ENCODE measurements at places on chromosomes 11 and 22.

GRCh38 chr11:86152006-86152862, 83.3 kb upstream of the PICALM start:
- no peak for ATAC-seq

GRCh38 chr22:24117942-24118341, 63.3 kb upstream of the SUSD2 start:
- no peak for ATAC-seq

- ATAC-seq, result no peak
Observed at GRCh38 chr11:2549491-2549875, 104.7 kb downstream of the KCNQ1 start.

DNA sequence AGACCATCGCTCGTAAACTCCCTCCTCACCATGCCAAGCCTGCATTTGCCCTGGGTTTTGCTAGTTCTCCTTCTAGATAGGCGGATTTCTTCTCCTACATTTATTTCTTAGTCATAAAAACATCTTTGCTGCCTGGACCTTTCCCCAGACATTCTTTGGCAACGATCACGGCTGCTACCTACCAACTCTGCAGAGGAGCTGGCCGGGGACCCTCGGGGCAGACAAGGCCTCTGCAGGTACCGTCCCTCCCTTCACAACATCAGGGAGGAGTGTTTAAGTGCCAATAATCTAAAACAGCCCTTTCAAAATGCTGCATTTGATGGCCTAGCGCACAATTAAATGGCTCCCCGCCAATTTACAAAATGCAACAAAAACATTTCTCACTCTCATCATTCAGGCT, 34.4 kb downstream of the BRD1 start:
- no peak for ATAC-seq

DNA sequence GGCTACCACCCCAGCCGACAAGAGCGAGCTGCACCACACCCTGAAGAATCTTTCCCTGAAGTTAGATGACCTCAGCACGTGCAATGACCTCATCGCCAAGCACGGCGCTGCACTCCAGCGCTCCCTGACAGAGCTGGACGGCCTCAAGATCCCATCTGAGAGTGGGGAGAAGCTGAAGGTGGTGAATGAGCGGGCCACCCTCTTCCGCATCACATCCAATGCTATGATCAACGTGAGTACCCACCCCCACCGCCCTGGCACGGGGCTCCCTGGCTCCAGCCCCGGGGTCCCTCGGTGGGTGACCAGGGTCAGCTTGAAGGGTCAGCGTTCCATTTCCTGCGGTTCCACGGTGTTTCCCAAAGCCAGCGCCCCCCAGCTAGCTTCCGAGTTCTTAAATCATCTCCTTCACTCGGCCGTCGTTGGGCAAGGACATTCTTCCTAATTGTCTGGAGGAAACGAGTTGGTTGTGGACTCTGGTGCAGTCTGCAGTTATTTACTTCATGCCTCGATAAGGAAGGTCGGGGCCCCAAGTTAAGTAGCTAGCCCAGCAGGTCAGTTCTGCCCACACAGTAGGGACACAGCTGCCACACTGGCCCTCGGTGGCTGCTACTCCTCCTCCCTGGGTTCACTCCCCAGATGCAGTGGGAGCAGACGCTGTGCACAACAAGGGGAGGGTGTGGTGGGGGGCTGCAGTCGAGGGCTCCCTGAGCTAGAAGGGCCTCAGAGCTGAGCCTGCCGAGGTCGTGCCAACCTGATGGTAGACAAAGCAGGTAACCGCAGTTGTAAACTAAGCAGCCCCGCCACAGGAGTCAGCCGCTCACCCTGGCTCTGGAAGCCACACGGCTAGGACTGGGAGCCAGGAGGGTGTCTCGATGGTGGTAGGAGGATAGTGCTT, 97.9 kb downstream of the MORC2 start:
- ATAC-seq, result no peak

DNA sequence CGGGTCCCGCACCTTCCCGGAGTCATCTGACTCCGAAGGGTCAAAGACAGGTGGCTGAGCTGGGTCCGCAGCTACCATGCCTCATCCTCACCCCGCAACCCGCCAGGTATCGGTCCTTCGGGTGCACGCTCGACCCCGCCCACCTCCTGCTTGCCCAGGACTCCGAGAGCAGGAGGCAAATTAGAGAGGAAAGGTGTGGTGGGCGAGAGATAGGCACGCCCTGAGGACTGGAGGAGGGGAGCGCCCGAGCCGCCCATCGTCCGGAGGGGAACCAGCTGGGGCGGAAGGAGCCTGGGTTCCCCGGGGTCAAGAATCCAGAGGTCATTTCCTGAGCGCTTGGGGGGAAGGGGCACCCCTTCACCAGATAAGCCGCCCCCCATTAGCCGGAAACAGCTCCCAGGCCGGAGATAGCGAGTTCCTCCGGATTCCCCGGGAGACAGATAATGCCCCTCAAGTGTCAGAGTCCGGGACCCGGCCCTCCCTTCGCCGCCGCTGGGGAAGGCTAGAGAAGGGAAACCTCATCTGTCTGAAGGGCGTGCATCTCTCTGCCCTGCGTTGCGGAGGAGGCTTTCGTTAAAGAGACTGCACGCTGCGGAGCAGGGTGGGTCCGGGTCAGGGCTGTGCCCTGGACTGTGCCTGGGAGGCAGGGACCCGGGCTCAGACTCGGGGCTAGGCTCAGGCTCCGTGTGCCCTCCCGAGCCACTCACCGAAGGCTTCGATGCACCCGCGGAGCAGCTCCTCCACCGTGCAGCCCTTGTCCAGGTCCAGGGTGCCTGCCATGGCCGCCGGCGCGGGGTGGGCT, 1.7 kb downstream of the RASGRP2 start:
- peak; percentile 0 for ATAC-seq

DNA sequence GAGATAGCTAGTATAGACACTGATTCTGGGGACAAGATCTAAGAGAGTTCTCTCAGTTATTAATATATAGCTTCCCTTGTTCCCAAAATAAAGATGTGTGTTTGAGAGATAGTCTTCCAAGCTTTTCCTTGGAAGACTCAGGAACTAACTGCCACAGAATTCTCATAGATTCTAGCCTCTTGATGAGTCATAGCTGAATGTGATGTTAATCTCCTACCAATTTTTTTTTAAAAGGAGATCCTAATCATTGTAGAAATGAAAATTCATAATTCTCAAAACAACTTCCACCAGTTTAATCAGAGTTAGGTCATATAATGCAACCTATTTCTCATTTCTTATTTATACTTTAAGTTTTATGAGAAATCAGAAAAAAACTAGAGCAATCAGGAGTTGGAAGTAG, 148.8 kb downstream of the JRKL start:
- no peak for ATAC-seq
